HFFc6 (cell line): ENCODE measurements at places on chromosomes 4 and X.
A peak's percentile ranks its signal among the peaks of the same experiment; 100 is the strongest.

DNA sequence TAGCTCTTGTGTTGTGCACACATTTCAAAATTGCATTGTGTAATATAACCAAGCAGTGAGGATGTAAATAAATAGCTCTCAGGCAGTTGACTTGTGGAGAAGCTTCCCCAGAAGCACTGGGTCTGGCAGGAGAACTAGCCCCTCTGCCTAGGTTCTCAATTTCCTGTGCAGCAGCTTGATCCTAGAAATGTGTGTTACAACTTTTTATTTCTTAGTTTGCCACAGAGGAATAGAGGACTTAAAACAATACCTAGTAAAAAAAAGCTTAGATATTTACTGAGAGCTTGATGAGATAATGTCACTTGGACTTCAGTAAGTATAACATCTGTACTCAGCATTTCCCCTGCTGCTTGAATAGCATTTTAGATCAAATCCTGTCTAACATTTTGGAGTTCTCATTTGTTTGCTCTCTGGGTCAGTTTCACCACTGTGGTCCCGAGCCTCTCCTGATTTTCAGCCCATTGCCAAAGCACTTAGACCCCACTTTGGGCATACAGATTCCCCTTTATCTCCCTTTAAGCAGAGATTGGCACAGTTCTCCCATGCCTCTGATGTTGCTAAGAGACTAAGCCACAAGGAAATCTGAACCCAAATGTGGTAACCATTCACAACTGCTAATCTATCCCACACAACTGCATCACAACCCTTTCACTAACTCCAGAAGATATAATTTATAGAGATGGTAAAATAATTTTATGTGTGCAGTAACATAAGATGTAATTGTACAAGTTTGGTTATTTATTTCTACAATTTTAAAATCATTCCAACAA is 98.2 kb upstream of the NRK start:
- no peak for DNase-seq
- no peaks in the 10 kb centered on the region for H3K27me3 ChIP-seq
- no peak overlapping the region for H3K27ac ChIP-seq
- H3K4me3 ChIP-seq: no peak overlapping the region
- H3K4me1 ChIP-seq: no peaks in the 10 kb centered on the region

- H3K4me1 ChIP-seq: peaks cover 16% of the 10 kb centered on the region
- peak overlapping the region; percentile 96 for H3K4me3 ChIP-seq
- H3K27me3 ChIP-seq: peaks cover 3% of the 10 kb centered on the region; the same call in 1 of the 2 replicates
- no peak for DNase-seq
- peak overlapping the region; percentile 83; the same call in 1 of the 2 replicates for H3K27ac ChIP-seq
- no peaks in the 10 kb centered on the region for H3K36me3 ChIP-seq
Measured at GRCh38 chrX:118497180-118497818, 1.7 kb downstream of the DOCK11 start.

- no peak for DNase-seq
- peaks cover 73% of the 10 kb centered on the region for H3K4me1 ChIP-seq
- H3K4me3 ChIP-seq: no peak overlapping the region
Measured at GRCh38 chr4:159363361-159363760, 260.5 kb downstream of the RAPGEF2 start.

DNA sequence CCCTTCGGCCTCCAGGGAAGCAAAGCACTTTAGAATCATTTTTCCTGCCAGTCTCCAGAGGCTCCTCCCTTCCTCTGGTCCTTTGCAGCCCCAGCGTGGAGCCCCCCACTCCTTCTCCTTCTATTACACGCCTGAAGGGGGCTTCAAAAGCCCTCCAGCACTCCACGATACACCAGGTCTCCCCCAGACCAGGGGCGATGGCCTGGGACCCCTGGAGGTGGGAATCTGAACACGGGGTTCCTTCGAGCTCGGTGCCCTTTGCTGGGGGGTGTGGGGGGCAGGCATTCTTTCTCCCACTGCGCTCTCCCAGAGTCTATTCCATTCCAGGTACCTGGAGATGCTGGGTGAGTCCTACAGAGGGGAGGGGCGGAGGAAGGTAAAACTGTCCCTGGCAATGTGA is 97.6 kb downstream of the HMX1 start:
- no peak overlapping the region for H3K4me3 ChIP-seq
- peaks cover 2% of the 10 kb centered on the region for H3K27me3 ChIP-seq
- no peaks in the 10 kb centered on the region for H3K36me3 ChIP-seq
- H3K4me1 ChIP-seq: no peaks in the 10 kb centered on the region
- no peak for DNase-seq

- H3K4me1 ChIP-seq: peaks cover 5% of the 10 kb centered on the region; the same call in 1 of the 2 replicates
- no peak for DNase-seq
- no peak overlapping the region for H3K27ac ChIP-seq
- H3K36me3 ChIP-seq: no peaks in the 10 kb centered on the region
- H3K4me3 ChIP-seq: no peak overlapping the region
Measured at GRCh38 chr4:21946858-21947257, 1.7 kb downstream of the KCNIP4 start.

DNA sequence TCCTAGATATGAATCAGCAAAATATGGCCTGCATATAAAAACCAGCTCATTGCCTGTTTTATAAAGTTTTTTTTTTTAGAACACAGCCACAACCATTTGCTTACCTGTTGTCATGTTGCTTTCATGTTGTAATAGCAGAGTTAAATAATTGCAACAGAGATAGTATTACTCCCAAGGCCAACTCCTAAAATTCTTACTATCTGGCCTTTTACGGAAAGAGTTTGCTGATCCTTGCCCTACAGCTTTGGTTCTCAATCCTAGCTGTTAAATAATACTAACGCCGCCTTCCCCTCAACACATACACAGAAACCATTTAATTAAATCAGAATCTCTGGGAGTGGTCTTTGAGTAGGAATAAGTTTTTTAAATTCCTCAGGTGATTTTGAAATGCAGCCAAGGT is 231.3 kb upstream of the TET2 start:
- no peak overlapping the region for H3K4me3 ChIP-seq
- H3K36me3 ChIP-seq: no peaks in the 10 kb centered on the region
- H3K4me1 ChIP-seq: no peaks in the 10 kb centered on the region
- H3K27me3 ChIP-seq: peaks cover 2% of the 10 kb centered on the region; the same call in 1 of the 2 replicates
- H3K27ac ChIP-seq: no peak overlapping the region
- no peak for DNase-seq

DNA sequence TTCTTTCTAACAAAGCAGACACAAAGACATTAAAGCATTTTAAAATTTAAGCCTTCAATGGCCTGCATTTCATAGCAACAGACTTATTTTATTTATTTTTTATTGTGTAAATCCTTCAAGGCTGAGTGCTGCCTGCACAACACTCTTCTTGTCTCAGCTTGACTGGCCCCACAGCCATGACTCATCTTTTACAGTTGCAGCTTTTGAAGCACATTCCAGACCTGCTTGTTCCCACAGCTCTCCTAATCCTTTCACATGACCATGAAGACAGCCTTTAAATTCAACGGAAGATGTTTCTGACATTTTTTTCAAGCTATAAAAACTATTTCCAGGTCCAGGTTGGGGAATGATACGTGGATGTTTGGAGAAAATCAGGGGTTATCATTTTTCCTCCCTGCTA is 276.9 kb upstream of the TACR3 start:
- DNase-seq: peak; percentile 69
- no peaks in the 10 kb centered on the region for H3K27me3 ChIP-seq
- no peaks in the 10 kb centered on the region for H3K36me3 ChIP-seq

GRCh38 chr4:26032630-26033317 is 118.8 kb downstream of the SMIM20 start:
- peaks cover 40% of the 10 kb centered on the region for H3K4me1 ChIP-seq
- H3K27ac ChIP-seq: peak overlapping the region; percentile 90
- peaks cover 3% of the 10 kb centered on the region for H3K27me3 ChIP-seq

GRCh38 chrX:100721328-100721727 is 10.6 kb downstream of the SYTL4 start:
- H3K4me3 ChIP-seq: no peak overlapping the region
- H3K4me1 ChIP-seq: peaks cover 10% of the 10 kb centered on the region
- peaks cover 1% of the 10 kb centered on the region; the same call in 1 of the 2 replicates for H3K27me3 ChIP-seq
- DNase-seq: no peak
- H3K27ac ChIP-seq: no peak overlapping the region

DNA sequence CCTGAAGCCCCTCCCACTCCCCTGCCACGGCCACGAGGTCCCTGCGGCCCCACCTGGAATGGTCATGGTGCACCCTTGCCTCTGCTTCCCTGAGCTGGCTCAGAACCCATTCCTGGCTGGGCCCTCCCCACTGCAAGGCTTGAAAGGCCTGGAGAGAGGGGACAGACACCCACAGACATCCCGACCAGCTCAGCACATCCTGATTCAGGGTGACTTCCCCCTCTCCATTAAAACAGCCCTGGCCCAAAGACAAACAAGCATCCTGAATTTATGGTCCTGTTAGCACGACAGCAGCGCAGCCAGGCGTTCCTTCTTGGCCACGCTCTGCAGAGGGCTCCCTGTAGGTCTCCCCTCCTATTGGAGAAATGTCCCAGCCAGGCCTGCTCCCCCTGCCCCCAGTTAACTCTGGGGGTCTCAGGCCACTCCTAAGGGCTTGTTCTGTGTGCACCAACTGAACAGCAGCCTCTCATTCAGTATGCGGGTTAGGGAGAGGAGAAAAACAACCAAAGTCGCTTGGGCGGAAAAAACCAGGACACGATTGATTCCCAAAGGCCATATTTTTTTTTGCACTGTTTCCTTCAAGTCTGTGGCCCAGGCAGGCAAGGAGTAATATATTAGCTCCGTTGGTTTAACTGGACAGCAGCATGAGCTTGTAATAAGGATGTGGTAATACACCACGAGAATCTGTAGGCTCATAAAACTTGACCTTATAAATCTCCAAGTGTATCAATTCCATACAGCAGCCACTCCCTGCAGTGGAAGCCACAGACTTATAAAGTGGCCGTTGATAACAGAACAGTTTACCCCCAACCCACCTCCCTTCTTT is 106.7 kb upstream of the MSX1 start:
- peaks cover 55% of the 10 kb centered on the region for H3K27me3 ChIP-seq
- H3K27ac ChIP-seq: no peak overlapping the region
- no peaks in the 10 kb centered on the region for H3K36me3 ChIP-seq

GRCh38 chr4:67701517-67701850 is 529 bp upstream of the UBA6 start:
- peaks cover 43% of the 10 kb centered on the region for H3K36me3 ChIP-seq
- H3K4me3 ChIP-seq: peak overlapping the region; percentile 95
- DNase-seq: no peak
- peak overlapping the region; percentile 95 for H3K27ac ChIP-seq
- no peaks in the 10 kb centered on the region for H3K27me3 ChIP-seq
- H3K4me1 ChIP-seq: peaks cover 55% of the 10 kb centered on the region

DNA sequence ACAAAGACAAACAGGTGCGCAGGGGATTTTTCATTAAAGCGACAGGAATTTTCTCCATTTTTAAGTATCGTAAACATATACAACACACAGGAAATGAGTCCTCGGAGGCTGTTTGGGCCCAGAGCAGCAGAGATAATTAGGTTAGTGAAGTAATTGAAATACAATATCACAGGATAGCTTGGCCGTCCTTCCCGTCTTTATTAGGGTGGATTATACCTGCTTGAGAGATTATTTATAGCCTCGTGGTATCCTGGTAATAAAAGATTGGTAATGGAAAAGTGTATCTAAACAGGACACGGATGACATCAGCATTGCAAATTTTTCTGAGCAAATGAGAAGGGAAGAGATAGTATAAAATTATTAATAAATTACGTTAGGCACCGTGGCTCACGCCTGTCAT is 68.2 kb downstream of the CRLF2 start:
- no peaks in the 10 kb centered on the region for H3K4me1 ChIP-seq
- H3K4me3 ChIP-seq: no peak overlapping the region
- peaks cover 4% of the 10 kb centered on the region; the same call in 1 of the 2 replicates for H3K27me3 ChIP-seq
- no peak for DNase-seq

GRCh38 chrX:12997906-12998687 is 23.2 kb downstream of the TMSB4X start:
- no peak overlapping the region for H3K27ac ChIP-seq
- H3K27me3 ChIP-seq: no peaks in the 10 kb centered on the region; the same call in 1 of the 2 replicates
- DNase-seq: no peak
- H3K36me3 ChIP-seq: no peaks in the 10 kb centered on the region
- no peak overlapping the region for H3K4me3 ChIP-seq
- H3K4me1 ChIP-seq: peaks cover 15% of the 10 kb centered on the region

GRCh38 chrX:48826135-48826875 is at the start of gene ERAS:
Gene ERAS, plus strand, starts transcription at chrX:48826513. Its CDS starts 2,611 bp downstream, at chrX:48829124.
- no peak within 1 kb of the TSS for H3K4me3 ChIP-seq
- no peak for DNase-seq
- no peaks in the 10 kb centered on the region; the same call in 1 of the 2 replicates for H3K27me3 ChIP-seq
- no peak within 1 kb of the TSS for H3K27ac ChIP-seq
- no peaks in the 10 kb centered on the region for H3K36me3 ChIP-seq
- no peaks in the 10 kb centered on the region for H3K4me1 ChIP-seq

GRCh38 chr4:134382478-134383227 is 181.1 kb upstream of the PABPC4L start:
- H3K4me1 ChIP-seq: peaks cover 14% of the 10 kb centered on the region; the same call in 1 of the 2 replicates
- H3K27me3 ChIP-seq: no peaks in the 10 kb centered on the region
- H3K27ac ChIP-seq: no peak overlapping the region
- no peak overlapping the region for H3K4me3 ChIP-seq
- no peak for DNase-seq
- H3K36me3 ChIP-seq: no peaks in the 10 kb centered on the region

DNA sequence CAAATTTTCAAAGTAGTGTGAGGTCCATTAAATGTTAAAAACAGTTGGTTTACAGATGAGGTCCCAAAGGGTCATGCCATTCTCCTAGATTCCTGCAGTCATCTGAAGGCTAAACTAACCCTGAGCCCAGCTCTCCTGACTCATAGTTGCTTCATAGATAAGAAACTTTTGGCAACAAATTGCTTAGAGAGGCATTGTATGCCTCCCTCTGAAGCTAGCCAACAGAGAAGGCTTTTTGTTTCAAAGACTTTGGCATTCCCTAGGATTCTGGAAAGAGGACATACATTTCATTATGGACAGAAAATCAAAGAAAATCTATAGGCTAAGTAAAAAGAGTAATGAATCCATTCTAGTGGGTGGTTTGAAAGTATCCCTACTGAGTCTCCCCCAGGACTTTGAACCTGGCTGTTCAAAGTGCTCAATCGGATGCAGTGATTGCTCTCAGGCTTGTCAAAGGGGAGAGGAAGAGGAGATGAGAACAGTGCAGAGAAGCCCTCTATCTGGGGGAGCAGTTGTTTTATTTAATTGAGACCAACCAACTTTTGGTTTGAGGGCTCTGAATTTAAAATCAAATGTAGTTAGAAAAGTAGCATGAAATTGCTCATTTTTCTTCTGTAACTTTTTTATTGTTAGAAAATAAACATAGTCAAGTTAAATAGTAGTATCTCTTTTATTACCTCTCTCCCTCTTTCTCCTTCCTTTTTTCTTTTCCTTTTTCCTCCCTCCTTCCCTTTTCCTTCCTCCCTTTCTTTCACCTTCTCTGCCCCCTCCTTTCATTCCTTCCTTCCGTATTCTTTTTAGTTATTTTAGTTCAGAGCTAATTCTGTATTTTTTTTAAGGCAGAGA is 72.3 kb upstream of the ZNF518B start:
- no peak overlapping the region for H3K27ac ChIP-seq
- no peaks in the 10 kb centered on the region for H3K36me3 ChIP-seq
- H3K4me1 ChIP-seq: 0 out of 2 replicates have a peak, but pooled peaks cover 5% of the 10 kb centered on the region
- H3K4me3 ChIP-seq: no peak overlapping the region
- peaks cover 21% of the 10 kb centered on the region for H3K27me3 ChIP-seq
- DNase-seq: no peak
